ENCODE measurements at places on chromosomes 4 and X.

GRCh38 chr4:53005808-53006207, 143.7 kb downstream of the RASL11B start:
- DNase-seq, result no peak

- no peak for DNase-seq
Observed at GRCh38 chr4:138757432-138757831, 258.1 kb upstream of the NOCT start.

GRCh38 chr4:78689261-78689660, 86.9 kb upstream of the BMP2K start:
- no peak for DNase-seq

GRCh38 chrX:71128915-71129765, 10.7 kb downstream of the MED12 start:
- peak; percentile 77 for DNase-seq

DNA sequence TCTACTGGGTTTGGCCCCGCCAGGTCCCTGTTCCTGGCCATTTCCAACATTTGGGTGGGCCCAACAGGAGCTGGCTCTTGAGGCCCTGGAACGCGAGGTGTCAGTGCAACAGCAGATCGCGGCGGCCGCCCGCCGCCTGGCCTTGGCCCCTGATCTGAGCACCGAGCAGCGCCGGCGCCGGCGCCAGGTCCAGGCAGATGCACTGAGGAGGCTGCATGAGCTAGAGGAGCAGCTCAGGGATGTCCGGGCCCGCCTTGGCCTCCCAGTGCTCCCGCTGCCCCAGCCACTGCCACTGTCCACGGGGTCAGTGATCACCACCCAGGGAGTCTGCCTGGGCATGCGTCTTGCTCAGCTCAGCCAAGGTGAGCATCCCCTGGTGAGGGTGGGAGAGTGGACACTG, 5.5 kb downstream of the CCDC120 start:
- no peak for DNase-seq

DNA sequence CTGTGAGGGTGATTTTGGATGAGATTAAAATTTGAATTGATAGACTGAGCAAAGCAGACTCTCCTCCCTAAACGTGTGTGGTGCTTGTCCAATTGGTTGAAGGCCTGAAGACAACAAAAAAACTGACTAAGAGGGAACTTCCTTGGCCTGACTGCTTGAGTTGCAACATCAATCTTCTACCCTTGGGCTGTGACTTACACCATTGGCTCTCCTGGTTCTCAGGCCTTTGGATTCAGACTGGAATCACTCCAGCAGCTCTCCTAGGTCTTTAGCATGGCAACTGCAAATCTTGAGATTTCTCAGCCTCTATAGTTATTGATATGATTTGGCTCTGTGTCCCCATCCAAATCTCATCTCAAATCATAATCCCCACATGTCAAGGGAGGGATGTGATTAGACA, 49.7 kb upstream of the IGFBP7 start:
- DNase-seq, result no peak

- DNase-seq, result no peak
Observed at GRCh38 chrX:68916891-68917290, 88.1 kb downstream of the EFNB1 start.

- no peak for DNase-seq
Observed at GRCh38 chr4:119321921-119322687, at the start of gene FABP2. Gene FABP2, minus strand, starts transcription at chr4:119322138. Its CDS starts 36 bp downstream, at chr4:119322102.

GRCh38 chr4:87567191-87567590, 38.0 kb upstream of the SPARCL1 start:
- DNase-seq, result no peak

- no peak for DNase-seq
Observed at GRCh38 chr4:118964891-118965411, 76.3 kb downstream of the SYNPO2 start.

DNA sequence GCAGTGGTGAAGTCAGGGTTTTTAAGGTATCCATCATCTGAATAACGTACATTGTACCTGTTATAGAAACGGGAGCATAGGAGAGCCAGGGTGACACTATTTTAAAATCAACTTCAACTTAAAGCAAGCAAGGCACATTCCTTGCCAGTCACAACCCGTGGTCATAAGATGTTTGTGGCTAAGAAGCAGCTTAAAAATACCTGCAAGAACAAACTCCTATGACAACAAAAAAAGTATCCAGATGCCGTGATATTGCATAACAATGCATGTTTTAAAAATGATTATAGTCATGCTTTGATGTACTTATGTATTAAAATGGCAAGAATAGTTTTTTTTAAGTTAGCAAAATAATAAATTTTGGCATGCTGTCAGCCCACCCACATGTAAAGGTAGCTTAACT, 16.5 kb upstream of the SYNPO2 start:
- DNase-seq, result peak; percentile 20

DNA sequence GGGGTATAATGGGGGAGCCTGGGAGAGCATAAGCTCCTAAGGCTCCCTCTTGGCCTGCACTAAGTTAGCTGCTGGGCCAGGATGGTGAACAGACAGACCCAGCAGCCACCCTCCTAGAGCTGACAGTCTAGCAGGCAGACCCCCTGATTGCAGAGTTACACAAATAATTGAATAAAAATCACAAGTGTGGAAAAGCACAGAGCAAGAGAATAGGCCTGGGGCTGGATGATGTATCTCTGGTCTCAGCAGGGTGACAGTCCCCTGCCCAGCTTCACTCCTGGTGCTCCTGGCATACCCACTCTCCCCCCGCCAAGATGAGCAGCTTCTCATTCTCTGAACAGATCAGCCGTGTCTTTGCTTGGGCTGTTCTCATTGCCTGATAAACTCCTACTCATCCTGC, 86.1 kb upstream of the STX18 start:
- DNase-seq, result no peak
